ENCODE measurements at places on chromosomes 4 and X.

DNA sequence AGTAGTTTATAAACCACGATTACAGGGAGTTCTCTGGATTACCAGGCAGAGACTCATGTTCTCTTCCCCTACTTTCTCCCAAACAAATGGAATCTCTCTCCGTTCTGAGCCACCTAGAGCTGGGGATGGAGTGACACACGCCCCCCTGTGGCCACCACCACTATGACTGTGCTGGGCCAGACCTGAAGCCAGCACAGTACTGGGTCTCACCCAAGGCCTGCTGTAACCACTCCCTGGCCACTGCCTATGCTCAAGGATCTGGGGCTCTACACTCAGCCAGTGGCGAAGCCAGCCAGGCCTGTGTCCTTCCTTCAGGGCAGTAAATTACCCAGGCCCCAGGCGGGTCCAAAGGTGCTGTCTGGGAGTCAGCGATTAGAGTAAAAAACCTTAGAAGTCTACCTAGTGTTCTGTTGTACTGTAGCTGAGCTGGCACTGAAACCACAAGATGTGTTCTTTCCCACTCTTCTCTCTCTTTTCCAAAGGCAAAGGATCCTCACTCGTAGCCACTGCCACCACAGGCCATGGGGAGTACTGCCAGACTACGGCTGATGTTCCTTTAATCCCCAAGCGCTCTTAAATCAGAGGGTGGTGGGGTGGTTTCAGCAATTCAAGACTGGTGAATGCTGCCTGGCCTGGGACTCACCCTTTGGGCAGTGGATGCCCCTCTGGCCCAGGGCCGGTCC, 412.2 kb upstream of the ARX start:
- no peak for DNase-seq

- DNase-seq, result no peak
Measured at GRCh38 chr4:16110661-16111290, 27.0 kb upstream of the PROM1 start.

- no peak for DNase-seq
Measured at GRCh38 chr4:29983890-29984289, 736.3 kb upstream of the PCDH7 start.

DNA sequence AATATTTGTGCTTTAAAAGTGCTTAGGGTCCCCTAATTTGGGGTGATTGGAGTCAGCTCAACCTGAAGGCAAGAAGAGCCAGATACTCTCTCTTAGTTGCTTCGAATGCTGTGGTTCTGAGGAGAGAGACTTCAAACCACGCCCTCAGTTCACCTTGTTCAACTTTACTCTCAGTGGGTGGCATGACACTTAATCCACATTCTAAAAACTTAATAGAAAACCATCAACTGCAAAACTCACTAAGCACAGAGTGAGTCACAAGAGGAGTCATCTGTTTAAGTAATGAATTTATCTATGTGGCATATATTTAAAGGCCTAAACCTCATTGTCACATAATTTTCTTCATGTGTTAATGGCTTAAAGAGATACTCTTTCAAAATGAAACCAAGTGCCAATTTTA, 99.5 kb upstream of the SLC4A4 start:
- no peak for DNase-seq

DNA sequence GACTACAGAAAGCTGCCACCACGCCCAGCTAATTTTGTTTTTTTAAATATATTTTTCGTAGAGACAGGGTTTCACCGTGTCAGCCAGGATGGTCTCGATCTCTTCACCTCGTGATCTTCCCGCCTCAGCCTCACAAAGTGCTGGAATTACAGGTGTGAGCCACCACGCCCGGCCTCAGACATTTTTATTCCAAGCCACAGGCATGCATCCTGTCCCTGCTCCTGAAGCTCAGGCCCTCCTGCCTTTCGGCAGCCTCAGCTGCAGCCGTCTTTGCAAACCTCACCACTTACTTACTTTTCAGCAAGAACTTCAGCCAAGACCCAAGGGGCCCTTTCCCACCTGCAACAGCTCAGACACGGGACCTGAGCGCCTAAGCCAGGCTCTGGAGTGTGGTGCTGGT, 26.0 kb downstream of the FAM53A start:
- no peak for DNase-seq

- no peak for DNase-seq
Measured at GRCh38 chrX:113929004-113929403, 654.9 kb upstream of the HTR2C start.

DNA sequence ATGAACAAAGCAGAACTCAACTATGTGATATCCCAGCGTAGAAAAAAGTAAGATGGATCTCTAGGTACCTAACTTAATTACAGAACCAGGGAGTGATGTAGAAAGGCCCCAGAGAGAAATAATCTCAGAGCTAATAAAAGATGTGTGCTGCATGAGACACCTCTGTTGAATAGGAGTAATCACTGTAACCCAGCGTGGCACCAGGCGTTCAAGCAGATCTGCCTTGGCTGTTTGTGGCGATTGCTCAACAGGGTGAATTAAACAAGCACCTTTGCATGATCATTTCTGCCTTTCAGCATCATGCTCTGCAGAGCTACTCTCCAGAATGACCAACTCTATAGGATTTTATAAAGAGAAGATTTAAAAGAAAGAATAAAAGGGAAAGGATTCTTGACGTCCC, 81.7 kb upstream of the KCNIP4 start:
- DNase-seq, result no peak

- DNase-seq, result no peak
Measured at GRCh38 chr4:187075514-187075913, 351.9 kb upstream of the FAT1 start.

DNA sequence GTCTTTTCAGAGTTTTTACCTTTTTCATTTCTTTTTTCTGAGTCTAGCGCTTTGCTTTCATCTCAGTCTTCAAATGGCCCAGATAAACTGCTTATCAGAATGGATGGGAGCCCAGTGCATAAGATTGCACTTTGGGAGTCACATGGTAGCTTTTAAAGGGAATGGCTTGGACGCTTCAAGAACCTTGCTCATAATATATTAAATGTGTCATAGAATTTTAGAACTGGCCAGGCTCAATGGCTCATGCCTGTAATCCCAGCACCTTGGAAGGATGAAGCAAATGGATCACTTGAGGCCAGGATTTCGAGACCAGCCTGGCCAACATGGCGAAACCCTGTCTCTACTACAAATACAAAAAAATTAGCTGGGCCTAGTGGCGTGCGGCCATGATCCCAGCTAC, 68.4 kb downstream of the HMGB2 start:
- DNase-seq, result no peak

DNA sequence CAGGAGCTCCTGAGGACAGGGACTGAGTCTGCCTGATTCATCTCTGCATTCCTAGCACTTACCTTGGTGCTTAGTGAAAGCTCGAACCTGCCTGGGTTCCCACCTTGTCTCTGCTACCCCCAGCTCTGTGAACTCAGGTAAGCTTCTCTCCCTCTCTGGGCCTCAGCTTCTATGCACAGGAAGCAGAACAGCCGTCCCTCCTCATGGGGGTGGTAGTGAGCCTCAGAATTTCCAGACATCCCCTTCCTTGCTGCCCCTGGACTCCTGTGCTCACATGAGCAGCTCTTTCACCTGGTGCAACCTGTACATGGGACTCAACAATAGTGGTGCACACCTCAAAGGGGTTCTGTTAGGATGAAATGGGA, 50.8 kb downstream of the HTRA3 start:
- DNase-seq, result no peak

GRCh38 chrX:46202733-46203514, 342.3 kb downstream of the ZNF674 start:
- DNase-seq, result no peak

GRCh38 chrX:131262200-131262599, 26.9 kb downstream of the IGSF1 start:
- no peak for DNase-seq

DNA sequence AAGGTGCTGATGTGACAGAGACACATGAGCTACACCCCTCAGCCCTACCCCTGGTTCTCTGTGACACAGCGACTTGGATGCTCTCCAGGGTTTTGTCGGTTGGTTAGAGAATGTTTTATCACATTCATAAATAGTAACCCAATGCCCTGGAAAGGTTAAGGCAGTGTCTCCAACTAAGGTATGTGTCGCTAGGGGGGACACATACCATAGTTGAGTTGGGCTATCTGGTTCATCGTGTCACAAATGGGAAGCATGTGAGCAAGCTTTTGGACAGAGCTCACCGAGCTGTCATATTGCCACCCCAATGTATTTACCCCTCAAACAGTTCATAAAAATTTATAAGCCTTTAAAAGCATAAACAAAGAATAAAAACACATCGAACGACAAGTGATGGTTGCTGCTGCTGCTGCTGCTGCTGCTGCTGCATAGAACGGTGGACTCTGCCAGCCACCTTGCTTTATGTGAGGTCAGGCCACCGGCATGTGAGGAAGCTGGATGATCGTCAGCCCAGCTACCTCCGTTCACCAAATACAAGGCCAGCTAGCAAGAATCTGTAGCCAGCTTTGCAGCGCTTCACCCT, 55.9 kb downstream of the STOX2 start:
- no peak for DNase-seq

DNA sequence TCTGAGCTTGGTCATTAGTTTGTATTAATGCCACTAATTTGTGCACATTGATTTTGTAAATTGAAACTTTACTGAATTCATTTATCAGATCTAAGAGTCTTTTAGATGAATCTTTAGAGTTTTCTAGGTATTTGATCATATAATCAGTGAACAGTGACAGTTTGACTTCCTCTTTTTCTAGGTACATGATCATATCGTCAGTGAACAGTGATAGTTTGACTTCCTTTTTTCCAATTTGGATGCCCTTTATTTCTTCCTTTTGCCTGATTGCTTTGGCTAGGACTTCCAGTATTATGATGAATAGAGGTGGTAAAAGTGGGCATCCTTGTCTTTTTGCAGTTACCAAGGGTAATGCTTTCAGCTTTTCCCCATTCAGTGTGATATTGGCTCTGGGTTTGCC, 421.4 kb upstream of the CPXCR1 start:
- no peak for DNase-seq

- DNase-seq, result no peak
Measured at GRCh38 chrX:115560978-115561604, at the start of gene PLS3. Gene PLS3, plus strand, starts transcription at chrX:115561174. Its CDS starts 49,077 bp downstream, at chrX:115610251.

DNA sequence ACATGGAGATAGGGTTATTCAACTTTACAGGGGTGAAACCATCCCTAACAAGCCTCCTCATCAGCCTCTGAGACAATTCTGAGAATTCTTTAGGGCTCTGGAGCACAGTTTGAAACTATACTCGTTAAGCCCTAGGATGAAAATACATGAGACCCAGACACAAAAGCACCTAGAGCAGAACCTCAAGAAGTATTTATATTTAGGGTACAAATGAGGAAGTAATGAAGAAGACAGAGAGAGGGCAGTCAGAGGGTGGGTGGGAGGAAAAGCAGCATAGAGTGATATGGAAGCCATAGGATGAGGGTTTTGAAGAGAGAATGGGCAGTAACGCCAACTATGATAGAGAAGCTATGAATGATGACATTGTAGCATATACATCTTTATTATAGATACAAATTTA, 250.3 kb downstream of the DCLK2 start:
- no peak for DNase-seq

DNA sequence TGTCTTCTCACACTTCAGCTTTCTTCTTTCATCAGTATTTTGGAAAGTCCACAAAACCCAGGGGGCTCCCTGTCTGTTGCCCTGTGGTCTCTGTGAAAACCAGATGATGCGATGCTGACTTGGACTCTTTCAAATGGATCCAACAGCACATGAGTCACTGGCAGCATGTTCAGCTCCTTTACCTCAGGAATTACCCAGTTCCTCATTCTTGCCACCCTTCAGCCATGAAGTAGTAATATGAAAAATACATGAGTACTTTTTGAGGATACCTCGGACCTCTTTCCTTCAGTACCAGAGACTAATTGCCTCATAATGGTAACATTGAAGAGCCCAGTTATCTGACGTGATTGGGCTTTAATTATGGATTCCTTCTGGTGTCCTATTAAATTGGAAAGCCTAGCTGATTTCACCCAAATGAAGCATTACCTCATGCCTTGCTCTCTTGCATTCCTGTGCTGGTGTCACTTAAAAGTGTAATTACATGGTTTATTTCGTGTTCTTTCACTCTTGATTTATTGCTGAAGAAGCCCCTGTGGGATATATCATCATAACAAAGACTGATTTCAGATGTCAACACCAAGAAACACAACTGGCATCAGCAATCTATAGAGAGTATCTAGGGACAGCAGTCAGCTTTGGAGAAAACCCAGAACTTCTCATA, 63.4 kb downstream of the NFKB1 start:
- no peak for DNase-seq

DNA sequence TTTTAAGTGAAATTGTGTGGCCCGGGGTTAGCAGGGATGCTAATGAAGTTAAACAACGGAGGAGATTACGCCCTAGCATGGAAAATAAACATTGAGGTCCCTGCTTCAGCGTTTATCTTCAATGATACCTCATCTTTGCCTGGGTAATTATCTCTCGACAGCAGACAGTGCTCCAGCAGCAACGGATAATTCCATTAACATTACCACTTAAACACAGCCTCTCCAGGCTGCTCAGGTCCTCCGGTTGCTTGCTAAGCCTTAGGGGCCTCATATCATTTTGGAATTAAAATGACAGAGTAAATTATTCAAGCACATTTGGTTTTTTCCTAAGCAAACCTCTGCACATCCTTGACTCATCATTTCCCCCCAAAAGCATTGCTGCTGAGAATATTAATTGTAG, 281.5 kb upstream of the KLF3 start:
- peak; percentile 55 for DNase-seq

DNA sequence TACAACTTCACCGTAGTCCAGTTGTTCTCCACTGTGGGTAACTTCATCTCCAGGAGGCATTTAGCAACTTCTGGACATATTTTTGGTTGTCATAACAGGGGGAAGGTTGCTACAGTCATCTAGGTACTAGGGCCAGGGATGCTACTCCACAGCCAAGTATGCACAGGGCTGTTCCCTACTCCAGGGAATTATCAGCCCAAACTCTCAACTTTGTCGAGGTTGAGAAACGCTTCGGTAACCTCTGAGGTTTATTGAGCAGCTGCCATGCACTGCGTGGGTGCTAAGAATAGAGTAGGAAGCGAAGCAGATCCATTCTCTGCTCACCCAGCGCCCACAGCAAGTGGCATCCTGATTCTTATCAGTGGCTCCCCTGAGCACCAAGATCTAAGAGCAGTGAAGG, 8.2 kb downstream of the FGFBP1 start:
- DNase-seq, result no peak

DNA sequence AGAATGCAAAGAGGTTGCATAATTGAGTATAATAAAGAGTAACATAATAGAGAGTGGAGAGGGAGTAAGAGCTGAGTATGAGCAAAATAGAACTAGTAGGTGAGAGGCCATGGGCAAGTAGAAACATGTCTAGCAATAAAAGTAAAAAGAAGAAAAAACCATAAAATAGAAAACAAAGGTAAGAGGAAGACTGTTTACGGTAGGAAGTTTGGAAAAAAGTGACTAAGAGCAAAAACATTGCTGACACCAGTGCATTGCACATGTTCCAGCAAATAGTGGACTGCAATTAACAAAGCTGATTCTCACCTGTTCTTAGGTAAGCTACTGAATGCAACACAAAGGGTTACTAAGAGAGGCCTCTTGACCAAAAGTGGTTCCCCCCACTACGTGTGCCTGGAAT, 202.9 kb downstream of the TEX13A start:
- DNase-seq, result no peak

DNA sequence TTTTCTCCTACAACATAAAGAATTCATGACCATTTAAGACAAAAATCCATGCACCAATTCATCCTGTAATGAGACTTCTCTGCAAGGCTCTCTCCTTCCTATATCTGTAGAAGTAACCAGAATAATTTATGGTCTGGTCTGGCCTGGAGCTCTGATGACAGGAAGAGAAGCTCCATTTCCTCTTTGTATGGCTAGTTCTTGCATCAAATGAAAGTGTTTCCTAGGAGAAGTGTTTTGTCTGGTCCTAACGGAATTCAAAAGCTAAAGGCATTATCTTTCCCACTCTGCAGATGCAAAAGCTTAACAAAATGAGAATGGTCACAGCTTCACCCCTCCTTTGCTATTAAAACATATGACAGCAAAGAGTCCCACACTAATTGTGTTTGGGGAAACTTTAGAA, 55.1 kb downstream of the SPATA18 start:
- no peak for DNase-seq

Data from NCI-H187 treated with DMSO at 0.1 percent for 48 hours (cell line).